ENCODE measurements at places on chromosomes 1 and 21.

- no peak for DNase-seq
Observed at GRCh38 chr1:104765085-104765484, 1015.4 kb downstream of the AMY1C start.

DNA sequence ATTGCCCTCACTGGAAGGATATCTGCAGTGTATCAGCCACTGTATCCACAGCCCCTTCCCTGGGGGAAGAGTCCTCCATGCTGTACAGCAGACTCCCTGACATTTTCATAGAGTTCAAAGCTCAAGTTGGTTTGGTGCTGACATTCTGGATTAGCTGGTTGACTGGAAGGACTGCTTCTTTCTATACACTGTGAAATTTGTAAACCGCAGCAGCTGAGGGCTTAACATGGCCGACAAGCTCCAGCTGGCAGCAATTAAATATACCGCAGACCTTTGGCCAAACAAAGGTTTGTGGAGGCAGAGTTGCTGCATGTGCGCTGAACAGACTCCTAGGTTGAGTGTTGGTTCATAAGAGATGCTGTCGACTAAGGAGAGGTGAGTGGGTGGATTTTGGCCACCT is 126.4 kb downstream of the DHRS3 start:
- DNase-seq, result no peak

DNA sequence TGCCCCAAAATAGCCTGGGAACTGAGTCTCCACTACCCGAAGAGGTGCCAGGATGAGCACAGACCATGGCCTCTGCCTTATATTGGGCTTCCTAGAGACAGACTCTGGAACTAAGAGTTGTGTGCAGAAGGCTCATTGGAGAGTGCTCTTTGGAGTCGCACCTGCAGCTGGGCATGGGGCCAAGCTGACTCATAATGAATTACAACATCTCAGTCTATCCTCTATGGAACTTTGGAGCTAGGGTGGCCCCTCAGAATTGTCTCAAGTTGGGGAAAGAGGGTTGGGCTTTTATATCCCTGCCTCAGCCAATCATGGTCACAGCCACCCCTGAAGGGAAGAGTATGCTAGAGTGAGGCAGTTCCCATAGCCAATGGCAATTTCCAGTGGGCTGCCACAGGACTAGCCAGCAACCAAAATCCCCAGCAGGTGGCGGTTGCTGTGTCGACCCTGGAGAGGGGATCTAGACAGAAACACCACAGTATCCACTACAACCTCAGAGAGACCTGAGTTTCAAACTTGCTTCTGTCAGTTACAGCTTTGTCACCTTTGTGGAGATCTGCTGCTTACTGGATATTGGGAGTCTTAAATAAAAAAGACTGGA is 93.8 kb downstream of the DMRTA2 start:
- no peak for DNase-seq

DNA sequence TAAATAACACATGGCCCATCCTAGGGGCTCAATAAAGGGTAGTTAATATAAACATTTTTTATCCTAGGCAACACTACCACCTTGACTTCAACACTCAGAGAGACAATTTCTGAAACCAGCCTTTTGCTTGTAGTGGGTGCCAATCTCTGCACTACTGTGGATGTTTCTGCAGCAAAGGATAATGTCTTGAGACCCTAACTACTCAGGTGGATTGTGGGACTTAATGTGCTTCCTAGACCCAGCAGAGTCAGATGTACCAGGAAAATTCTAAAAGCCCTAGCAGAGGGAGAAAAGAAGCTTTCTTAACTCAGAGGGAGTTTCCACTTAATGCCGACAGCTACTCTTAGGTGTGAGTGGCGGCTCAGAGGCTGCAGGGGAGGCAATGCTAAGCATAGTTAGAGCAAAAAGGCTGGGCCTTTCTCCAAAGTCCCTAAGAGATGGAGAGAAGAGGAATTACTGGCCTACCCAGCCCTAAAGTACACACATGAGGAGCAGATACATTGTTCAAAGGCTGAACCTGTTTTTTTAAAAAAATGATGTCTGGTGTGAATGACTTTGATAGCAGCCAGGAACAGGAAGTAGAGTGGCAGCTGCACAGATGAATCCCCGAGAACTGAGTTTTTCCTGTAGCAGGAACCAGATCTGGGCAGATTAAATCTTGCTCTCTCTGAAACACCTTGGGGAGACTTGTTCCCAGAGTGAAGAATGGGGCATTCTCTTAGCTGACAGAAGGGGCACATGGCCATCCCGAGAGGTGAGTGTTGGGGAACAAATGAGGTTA is 33.5 kb upstream of the ABCD3 start:
- DNase-seq, result no peak

DNA sequence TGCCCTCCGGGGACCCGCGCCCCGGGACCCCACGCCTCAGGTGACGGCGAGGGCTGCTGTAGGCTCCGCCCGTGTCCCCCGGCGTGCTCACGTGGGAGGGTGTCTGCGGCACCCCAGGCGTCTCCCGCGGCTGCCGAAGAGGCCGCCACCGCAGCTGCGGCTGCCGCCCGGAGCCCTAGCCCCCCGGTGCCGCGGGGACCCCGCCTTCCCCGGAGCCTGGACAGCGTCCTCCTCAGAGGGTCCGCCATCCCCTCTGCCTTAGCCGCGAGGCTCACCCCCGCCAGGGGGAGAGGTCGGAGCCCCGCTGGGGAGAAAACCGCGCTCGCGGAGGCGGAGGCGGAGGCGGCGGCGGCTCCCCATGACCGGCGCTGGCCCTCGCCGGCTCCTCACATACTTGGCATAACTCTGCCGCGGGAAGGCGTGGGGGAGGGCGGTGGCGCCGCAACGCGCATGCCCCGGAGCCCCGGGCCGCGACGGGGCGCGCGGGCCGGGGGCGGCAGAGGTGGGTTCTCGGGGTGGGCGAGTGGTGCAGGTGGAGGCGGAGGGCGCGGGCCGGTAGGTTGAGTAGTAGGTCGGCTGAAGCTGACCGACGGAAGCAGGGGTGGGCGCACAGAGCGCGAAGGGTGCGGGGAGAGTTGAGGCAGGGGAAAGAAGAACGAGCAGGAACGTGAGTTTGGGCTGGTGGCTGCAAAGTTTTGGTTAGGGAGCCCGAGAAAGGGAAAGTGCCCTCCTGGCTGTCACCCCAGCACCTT is 700 bp upstream of the SYDE2 start:
- DNase-seq, result peak; percentile 65

GRCh38 chr1:214897581-214897980 is 185.0 kb upstream of the KCNK2 start:
- no peak for DNase-seq

DNA sequence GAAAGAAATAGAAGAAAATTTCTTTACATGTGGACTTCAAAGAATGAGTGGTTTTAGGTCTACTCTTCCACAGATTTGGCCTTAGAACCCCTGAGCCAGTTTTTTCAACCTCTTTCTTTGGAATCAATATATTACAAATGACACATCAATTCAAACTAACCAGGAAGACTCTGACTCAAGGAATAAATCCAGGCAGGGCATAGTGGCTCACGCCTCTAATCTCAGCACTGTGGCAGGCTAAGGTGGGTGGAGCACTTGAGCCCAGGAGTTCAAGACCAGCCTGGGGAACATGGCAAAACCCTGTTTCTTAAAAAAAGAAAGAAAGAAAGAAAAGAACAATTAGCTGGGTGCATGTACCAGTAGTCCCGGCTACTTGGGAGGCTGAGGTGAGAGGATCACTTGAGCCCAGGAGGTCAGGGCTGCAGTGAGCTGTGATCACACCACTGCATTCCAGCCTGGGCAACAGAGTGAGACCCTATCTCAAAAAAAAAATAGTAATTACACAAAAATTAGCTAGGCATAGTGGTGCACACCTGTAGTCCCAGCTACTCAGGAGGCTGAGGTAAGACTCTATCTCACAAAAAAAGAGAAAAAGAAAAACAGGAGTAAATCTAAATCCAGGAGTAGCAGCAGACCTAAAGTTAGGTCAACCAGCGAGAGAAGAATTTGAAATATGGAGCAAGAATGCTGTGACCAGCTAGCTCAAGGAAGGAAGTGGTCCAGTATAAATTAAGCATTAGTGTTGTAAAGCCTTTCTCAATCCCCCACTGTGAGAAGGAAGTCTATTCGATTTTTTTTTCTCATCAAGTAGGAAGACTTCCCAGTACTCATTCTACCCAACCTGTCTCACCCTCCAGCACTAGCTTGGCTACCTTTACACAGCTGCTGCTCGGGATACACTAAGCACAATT is 1.9 kb downstream of the SORT1 start:
- DNase-seq, result no peak

GRCh38 chr1:113975211-113975895 is 3.9 kb upstream of the OLFML3 start:
- DNase-seq, result no peak

DNA sequence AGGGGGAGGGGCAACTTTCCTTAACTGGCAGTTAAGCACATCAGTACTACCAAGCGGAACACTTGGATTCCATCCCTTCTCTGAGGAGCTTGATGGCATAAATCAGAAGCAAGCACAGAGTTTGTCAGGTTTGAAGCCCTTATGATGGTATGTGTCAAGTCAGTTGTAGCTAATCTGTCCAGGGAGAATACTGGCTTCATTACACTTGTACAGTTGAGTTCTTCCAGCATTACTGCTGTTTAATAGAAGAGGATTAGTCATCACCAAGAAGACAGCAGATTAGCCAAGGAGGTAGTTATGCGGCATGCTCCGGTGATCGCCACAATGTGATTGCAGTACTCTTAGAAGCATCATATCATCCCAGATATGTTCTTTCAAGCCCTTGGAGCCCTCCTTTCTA is 2.1 kb upstream of the TDRD5 start:
- no peak for DNase-seq
